Right lobe of liver (tissue), 6 donors: ENCODE measurements at places on chromosomes 1 and 21.

GRCh38 chr1:27106561-27107323 lies 48.2 kb downstream of the SLC9A1 start:
- DNase-seq, result no peak

GRCh38 chr21:34132202-34132601 lies 58.8 kb downstream of the MRPS6 start:
- no peak for DNase-seq

DNA sequence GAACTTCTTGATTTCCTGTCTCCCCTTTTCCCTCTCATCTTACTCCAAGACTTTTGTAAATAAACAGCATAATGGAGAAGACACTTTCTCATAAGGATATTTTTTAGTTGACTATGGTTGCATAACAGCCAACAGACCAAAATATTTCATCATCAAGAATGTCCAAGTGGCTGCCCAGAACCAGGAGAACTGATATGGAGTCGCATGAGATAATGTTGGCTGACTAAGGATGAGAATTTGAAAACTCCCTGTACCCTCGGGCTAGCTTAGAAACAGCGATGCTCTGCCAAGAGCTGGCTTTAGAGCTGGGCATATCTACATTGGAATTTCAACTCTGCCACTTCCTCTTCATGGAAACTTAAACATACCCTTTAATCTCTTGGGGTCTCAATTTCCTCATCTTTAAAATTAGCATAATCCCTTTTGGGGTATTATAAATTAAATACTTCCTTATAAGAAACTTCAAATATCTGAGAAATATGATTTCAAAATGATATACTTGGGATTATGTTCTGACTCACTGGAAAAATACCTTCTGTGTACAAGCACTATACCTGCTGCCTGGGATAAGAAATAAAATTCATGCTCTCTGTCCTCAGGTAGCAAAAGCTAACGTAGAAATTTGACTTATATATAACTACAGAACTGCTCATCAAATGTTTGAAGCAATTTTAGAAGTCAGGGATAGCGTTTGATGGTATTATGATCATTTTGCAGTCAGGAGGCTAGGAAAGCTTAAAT lies 777.3 kb downstream of the LTN1 start:
- DNase-seq, result no peak

DNA sequence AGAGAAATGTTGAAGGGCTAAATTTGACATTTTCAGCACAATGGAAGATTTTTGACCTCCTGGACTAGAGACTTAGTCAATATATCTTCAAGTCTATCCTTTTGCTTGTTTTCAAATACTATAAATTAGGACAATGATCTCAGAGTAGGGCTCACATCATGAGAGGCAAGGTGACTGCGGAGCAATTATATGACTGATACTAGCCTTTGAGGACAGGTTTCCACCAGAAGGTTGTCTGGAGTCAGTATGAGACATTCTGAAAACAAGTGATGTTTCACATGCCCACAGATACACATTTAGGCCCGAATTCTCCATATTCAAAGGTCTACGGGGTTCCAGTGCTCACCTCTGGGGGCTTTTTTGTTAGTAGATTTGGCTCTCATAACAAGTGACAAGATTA lies 142.3 kb upstream of the SAMSN1 start:
- DNase-seq, result no peak

DNA sequence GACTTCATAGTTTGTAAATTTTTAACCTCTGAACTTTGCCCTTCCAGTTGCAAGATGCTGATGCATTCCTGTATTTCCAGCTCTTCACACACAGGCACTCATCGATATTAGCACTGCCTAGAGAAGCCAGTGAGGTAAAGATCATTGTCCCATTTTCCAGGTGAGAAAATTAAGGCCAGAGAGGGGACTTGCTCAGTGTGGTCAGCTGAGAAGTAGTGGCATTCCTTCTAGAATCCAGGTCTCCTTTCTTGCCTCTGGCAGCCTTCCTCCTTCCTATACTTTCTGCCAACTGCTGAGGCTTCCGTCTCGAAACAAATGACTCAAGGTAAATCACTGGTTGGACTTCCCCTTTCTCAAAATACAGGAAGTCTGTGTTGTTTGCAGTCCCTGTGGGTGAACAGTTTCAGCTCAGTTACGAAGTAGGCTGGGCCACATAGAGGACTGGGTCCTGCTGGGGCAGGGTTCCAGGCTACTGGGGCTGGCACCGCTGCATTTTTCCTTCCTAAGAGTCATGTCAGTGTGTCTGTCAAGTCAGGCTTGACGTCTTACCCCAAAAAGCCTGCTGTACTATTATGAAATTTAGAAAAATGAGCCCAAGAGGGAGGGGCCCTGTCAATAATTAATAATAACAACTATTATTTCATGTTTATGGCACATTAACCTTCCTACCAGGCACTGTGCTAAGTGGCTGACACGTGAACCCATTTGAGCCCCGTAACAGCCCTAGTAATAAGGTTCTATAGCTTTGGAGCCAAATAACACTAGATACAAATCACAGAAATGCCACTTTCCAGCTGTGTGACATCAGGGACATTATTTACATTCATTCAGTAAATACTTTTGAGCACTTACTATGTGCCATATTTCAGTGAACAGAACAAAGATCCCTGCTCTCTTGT lies 16.6 kb upstream of the RNF19B start:
- no peak for DNase-seq

GRCh38 chr1:224358237-224358636 lies 1.6 kb downstream of the CNIH4 start:
- DNase-seq, result no peak

DNA sequence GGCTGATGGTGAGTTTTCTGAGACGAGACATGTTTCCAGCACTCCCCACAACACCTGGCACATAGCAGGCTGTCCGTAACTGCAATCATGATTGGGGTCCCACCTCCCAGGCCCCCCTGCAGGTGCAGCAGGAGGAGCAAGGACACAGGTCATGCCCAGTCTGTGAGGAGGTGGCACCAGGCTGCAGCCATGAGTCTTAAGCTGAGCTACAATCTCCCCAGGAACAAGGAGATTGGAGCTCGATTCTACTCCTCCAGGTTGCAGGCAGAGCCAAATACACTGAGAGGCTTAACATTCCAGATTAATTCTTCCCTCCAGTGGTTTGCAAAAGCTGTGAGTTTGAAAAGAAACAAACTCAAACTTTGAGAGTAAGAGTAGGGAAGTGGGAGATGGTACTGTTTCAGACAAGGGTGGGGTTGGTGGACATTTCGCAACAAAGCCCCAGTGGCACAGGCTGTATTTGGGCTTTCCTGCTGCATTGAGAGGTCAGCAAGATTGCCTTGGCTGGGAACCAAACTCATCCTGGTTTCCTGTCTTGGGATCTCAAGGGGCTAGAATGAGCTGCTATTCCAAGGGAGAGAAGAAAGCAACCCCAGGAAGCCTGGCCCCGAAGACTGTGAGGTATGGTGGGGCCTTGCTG lies 64.8 kb upstream of the GALNT2 start:
- DNase-seq, result peak; percentile 65

GRCh38 chr1:150875197-150876118 lies 941 bp downstream of the ARNT start:
- no peak for DNase-seq

- no peak for DNase-seq
Measured at GRCh38 chr1:162710780-162711465, 78.7 kb downstream of the DDR2 start.

GRCh38 chr1:212699625-212700222 lies at the start of gene BATF3:
TSS of gene BATF3 (minus strand) at chr1:212699840. CDS start at chr1:212699762, 78 bp downstream.
- no peak for DNase-seq

- no peak for DNase-seq
Measured at GRCh38 chr1:109650609-109651008, 5.3 kb upstream of the GSTM4 start.

GRCh38 chr21:46489800-46490199 lies 31.1 kb downstream of the DIP2A start:
- DNase-seq, result no peak

GRCh38 chr1:37265786-37266667 lies 208.4 kb upstream of the ZC3H12A start:
- DNase-seq, result no peak

DNA sequence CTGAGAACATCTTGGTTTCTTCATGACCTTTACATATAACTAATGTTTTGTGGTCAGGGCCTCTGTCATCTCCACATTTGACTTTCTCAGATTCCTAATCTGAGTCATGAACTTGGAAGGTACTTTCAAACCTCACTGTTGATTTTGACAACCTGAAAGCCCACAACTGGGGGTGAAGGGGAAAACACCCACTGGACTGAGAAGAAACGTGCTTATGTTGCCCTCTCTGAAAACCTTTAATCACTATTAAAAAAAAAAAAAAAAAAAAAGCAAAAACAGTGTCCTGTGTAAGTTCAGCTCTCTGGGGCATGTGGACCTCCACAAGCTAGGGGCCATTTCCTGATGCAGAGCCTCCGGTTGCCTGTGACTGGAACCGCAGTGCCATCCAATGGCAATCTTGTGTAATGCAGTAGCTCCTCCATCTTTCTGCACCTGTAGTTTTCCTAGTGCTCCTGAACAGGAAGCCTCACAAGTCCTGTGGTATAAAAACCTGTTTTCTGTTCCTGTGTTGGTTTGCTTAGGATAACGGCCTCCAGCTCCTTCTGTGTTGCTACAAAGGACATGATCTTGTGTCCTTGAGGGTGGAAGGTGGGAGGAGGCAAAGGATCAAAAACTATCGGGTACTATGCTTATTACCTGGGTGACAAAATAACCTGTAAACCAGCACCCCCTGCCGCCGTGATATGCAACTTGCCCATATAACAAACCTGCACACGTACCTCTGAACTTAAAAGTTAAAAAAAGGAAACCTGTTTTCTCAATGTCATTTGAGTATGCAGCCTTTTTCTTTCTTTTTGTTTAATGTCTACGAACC lies 124.5 kb downstream of the ZNF648 start:
- DNase-seq, result no peak

DNA sequence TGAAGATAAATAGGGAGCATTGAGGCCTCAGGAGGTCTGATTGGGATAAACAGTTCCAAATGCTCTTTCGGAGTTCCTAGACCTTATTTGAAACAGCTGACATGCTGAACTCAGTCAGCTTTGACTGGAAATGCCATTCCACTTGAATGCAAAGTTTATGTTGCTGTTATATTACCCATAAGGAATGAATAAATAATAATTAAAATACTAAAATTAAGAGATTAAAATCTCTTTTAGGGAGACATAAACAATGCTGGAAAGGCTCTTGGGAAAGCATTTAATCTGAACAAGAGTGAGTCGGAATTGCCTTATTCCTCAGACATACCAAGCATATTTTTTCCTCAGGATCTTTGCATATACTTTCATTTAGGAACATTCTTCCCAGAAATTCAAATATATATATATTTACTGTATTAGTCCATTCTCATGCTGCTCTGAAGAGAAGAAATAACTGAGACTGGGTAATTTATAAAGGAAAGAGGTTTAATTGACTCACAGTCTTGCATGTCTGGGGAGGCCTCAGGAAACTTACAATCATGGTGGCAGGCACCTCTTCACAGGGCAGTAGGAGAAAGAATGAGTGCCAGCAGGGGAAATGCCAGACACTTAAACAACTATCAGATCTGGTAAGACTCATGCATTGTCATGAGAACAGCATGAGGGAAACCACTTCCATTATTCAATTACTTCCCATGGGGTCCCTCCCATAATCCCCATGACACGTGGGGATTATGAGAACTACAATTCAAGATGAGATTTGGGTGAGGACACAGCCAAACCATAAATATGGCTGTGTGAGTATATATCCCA lies 318.2 kb upstream of the PLXNA2 start:
- DNase-seq, result no peak

GRCh38 chr1:60906039-60906438 lies 176.3 kb upstream of the NFIA start:
- DNase-seq, result no peak

DNA sequence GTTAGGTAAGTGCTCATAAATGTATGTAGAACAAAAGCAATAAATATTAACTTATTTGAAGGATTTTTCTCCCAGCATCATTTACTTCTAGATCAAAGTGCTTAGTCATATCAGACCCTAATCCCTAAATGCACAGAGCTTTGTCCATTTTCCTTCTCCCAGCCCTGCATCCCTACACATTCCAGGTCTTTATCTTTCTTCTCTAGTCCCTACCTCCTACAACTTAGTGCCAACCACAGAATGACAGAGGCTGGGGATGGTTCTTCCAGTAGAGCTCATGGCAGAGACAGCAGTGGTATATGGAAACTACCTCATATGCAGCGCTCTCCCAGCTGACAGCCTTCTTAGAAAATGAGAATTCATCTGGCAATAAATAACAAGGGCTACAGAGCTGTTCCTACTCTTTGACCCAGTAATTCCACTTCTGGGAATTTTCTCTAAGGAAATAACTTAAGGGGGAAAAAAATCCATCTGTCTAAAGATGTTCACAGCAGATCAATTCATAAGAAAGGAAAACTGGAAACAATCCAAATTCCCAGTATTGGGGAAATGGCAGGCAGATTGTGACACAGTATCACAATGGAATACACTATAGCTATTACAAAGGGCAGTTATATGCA lies 62.9 kb upstream of the ROR1 start:
- DNase-seq, result no peak

DNA sequence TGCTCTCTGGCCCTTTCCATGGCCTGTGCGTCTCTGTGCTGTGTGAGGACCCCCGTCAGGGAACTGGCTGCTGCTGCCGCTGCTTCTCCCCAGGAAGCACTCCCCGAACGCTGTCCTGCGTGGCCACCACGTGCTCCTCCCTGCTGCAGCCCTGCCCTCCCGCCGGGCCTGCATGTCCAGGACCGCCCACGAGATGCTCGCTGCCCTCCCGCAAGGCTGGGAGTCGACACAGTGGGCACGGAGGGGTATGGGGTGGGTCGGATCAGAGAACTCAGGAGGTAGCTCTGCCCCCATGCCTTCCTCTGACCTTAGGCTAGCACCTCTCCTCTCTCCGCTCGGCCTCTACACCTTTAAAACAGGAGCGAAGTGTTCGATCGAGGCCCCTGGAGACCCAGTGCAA lies 171.9 kb upstream of the AJAP1 start:
- no peak for DNase-seq

DNA sequence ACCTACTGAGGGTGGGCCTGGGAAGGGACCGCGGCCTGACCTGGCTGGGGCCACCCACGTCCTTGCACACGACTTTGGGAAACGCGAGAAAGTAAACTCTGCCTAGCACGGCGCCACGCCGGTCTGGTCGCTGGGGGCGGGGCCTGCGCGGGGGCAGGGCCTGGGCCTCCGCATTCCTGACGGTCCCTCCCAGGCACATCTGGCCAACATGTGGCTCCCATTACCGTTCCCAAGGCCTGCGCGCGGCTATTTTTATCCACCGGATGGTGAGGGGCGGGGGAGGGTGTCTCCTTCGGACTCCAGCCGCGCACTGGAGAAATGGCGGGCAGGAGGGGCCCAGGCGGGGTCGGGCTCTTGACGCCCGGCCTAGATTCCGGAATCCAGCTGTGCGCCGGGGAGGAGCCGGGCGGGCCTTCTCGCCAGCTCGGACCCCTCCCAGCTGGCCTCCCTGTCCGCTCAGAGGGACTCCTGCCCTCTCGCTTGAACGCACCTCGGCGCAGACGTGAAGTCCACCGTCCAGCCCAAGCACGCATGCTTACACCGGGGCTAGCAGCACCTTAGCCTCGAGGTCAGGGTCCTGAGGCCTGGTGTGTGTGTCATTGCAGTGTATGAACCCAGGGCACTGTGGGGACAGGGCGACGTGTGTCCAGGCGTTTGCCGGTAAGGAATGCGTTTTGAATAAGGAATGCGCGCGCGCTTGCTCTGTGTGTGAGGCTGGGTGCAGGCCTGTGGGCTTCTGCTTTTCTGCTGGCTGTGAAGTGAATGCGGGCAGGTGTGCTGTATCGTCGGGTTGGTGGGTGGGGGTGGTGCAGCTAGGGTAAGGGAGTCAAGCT lies 2.1 kb downstream of the EVA1B start:
- DNase-seq, result no peak
